Activated T-helper 17 cell treated with anti-CD3 and anti-CD28 coated beads, Interleukin-2, amount 50 U/mL, for 72 hours (primary cell): ENCODE measurements at places on chromosomes 3 and 15.

GRCh38 chr3:18747383-18747782 is 322.2 kb upstream of the SATB1 start:
- no peak for ATAC-seq

DNA sequence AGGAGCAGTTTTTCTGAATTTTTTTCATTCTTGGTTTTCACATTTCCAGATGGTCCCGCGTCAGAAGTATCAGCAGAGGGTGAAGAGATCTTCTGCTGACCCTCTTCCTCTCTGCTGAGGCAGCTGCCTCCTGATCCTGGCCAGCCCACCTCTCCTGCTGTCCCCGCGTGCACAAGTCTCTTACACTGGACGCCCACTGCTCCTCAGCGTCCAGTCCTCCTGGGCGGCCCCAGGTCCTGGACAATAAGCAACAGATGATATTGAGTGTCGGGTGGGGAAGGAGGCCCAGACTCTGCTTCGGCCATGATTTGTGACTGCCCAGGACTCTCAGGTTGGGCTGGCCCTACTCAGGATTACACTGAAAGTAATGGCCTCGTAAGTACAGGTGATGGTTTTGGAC is 50.1 kb downstream of the KLHL25 start:
- ATAC-seq: no peak

- no peak for ATAC-seq
These were observed 301.4 kb downstream of the CNTN6 start for GRCh38 chr3:1394188-1394587.

DNA sequence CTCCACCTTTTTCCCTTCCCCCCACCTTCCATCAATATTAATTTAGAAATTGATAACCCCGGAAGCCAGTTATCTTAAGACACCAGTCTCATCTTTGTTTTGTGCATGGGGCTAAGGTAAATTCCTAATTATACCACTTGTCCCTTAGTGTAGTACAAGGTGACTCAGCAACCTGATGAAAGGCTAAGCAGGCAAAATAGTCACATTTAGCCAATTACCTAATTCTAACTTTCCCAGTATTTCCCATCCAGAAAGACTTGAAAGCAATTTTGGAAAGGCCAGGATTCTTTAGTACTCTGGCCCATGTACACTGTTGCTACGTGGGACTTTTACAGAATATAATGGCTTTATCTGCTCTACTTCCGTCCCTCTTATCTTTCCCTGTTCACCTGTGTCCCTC is 72.6 kb downstream of the SETD5 start:
- ATAC-seq: no peak

- no peak for ATAC-seq
These were observed 413.7 kb downstream of the PDCD6IP start for GRCh38 chr3:34212175-34212574.

- peak; percentile 79 for ATAC-seq
These were observed 3.5 kb upstream of the MNS1 start for GRCh38 chr15:56468401-56468800.

DNA sequence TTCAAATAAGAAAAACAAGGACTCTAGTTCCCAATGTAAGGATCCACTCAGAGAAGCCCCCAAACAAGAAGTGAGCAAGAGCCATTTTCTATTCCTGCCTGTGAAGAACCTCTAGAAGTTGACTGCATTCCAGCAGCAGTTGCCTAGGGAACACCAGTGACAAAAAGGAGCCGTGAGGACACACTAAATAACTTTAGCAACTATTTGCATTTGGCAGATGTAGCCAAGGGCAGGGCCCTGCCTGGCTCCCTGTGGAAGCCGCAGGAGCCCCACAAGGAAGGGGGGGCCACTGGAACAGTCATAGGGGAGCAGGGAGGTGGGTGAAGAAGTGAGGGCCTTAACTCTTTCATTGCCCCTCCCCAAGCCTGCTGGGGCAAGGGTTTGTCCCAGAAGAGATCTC is 470.2 kb upstream of the PROK2 start:
- ATAC-seq: no peak

- ATAC-seq: no peak
These were observed 9.5 kb upstream of the SEMA7A start for GRCh38 chr15:74443100-74443909.

- ATAC-seq: no peak
These were observed 893.5 kb downstream of the TUSC7 start for GRCh38 chr3:117603097-117603496.

GRCh38 chr15:42160136-42160535 is 3.7 kb upstream of the PLA2G4F start:
- no peak for ATAC-seq

DNA sequence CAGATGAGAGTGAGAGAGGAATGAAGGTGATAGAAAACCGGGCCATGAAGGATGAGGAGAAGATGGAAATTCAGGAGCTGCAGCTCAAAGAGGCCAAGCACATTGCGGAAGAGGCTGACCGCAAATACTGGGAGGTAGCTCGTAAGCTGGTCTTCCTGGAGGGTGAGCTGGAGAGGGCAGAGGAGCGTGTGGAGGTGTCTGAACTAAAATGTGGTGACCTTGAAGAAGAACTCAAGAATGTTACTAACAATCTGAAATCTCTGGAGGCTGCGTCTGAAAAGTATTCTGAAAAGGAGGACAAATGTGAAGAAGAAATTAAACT is 88.9 kb downstream of the EOMES start:
- ATAC-seq: peak; percentile 56

DNA sequence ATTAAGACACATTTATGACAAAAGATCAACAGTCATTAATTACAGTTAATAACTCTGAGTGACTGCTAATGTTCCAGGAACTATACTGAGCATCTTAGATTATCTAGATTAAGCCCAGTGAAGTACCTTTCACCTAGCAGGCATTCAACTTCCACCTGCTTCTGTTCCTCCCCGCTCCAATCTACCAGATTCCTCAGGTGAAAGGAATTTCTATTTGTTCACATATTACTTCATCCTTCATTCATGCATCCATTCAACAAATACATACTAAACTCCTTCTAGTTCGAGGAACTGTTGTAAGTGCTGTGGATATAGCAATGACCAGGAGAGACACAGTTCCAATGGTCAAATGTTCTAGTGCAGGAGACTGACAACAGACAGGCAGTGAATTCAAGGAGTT is 139.3 kb downstream of the FILIP1L start:
- ATAC-seq: no peak
